ENCODE measurements at places on chromosomes 16 and 17.

DNA sequence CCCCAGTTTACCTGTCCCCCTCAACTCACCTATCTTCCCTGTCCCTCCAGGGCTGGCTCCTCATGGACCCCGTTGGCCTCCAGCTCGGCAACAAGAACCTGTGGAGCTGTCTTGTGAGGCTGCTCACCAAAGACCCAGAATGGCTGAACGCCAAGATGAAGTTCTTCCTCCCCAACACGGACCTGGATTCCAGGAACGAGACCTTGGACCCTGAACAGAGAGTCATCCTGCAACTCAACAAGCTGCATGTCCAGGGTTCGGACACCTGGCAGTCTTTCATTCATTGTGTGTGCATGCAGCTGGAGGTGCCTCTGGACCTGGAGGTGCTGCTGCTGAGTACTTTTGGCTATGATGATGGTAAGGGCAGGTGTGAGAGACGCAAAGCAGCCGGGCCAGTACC, 31.3 kb downstream of the NLRC5 start:
- no peak for DNase-seq

GRCh38 chr16:57684626-57685358, 9.8 kb upstream of the DRC7 start:
- no peak for DNase-seq

- peak; percentile 71 for DNase-seq
Measured at GRCh38 chr17:48457080-48457836, 27.2 kb upstream of the SKAP1 start.

GRCh38 chr17:38746004-38746848, 1.9 kb downstream of the PCGF2 start:
- DNase-seq = no peak

GRCh38 chr17:16943541-16944333, 28.2 kb downstream of the TNFRSF13B start:
- DNase-seq = no peak

DNA sequence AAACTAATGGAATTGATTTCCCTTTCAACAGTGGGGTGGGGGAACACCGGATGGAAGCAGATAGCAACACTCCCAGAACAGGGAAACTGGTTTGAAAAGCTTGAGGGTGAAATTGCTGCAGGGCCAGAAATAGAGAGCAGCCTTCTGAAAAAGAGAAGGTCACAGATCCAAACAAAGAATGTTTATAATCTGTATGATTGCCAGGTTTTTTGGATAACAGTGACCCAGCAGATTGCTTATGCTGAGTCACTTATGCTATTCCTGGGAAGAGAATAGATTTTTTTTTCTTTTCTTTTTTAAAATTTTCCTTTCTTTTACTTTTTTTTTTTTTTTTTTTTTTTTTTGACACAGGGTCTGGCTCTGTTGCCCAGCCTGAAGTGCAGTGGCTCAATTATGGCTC, 641.3 kb downstream of the KCNJ2 start:
- no peak for DNase-seq

DNA sequence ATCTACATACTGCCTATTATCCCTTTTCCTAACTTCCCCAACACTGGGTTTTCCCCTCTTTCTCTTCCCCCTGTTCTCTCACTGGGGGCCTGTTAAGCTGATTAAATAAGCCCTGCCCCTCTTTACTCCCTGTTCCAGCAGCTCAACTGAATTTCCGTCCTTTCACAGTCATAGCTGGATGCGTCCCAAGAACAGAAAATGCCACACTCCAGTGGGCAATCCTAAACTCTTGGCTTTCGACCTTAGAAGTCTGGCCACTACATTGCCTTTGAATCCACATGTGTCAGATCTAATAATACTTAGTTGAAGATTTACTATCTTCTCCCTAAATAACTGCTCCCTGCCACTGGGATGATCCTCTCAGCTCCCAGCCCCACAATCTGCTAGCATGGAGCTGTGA, 34.5 kb downstream of the KCNJ16 start:
- no peak for DNase-seq

DNA sequence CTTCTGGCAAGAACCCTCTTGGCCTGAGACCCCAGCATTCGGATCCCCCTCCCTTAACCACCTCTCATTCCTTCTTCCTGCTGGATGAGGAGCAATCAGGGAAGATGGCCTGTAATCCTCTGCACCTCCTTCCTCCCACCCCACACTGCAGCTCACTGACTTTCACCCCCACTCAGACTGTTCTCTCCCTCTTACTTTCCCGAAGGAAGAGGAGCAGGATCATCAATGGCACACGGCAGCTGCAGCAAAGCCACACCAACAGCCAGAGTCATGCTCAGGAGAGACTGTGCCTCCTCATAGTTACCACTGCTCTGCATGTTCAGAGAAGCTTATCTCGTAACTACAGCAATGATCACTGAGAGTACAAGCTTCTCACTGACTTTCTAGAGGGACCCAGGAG, 10.1 kb upstream of the TMEM101 start:
- no peak for DNase-seq

DNA sequence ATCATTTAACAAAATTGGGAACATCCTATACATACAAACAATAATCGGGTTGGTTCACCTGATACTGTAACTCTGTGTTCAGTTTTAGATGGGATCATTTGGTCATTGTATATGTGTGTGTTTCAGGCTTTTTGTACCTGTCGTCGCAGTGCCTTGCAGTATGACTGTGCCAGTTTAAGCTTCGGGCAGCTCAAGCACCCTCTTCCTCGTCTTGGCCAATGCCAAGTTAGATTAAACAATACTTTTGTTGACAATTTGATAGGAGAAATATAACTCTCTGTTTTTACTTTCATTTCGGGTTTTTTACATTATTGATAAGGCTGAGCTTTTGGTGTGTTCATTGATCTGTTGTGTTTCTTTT, 37.0 kb upstream of the ARHGAP17 start:
- DNase-seq = no peak

- no peak for DNase-seq
Measured at GRCh38 chr16:86977076-86977676, 340.0 kb downstream of the C16orf95 start.

DNA sequence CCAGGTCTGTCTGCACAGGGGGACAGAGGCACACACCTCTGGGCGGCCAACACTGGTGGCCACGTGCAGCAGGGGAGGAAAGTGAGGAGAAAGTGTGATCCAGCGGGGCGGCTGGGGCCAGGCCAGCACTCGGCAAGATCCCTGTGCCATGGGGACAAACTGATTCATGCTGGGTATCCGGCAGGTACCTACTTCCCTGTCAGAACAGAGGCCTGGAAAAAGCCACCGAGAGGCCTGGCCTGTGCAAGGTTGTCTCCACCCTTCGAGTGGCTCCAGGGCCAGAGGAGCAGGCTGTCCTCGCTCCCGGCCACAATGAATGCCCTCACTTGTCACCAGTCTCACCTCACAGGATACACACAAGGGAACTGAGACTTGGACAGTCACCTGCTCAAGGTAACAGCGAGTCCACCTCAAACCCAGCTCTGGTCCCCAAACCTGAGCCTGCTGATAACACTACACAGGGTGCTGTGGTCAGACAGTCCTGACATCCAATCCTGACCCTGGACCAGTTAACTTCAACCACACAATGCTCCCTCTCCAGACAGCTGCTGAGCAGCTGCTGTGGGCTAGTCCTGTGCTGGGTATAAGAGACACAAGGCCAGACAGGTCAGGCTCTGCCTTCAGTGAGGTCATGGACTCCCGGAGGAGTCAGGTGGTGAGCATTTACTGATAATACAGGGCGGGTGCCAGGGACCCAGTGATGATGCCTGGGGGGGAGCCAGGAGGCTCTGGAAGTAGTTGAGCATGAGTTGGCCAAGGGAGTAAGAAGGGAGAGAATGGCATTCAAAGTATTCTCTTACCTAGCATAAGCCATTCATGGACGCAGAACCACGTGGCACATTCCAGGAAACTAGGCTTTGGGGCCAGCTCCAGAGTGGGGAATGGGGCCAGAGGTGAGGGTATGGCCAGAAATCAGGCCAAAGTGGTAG, 53.0 kb downstream of the VAC14 start:
- DNase-seq = no peak

- DNase-seq = no peak
Measured at GRCh38 chr17:54920819-54921218, 20.2 kb downstream of the TOM1L1 start.

DNA sequence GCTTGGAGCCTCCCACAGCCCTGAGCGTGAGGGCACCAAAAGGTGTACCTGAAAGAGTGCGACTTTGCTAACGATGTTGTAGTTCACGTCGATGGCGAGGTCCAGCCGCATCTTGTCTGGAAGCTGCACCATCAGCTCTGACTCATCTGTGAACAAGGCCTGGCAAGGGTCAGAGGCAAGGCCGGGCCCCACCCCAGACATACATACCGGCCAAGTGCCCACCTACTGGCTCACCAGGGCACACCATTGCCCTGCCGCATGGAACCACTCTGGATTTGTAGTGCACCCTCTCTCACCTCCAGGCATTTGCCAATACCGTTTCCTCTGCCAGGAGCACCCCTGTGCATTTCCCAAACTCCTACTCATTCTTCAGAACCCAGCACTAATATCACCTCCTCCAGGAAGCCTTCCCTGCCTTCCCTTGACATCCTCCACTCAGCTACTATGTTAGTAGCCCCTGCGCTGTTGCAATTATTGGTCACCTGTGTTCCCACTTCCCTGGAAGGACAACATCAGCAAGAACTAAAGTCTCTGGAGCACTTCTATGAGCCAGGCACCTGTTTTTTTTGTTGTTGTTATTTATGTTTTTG, 69.4 kb downstream of the CNGB1 start:
- DNase-seq = no peak

DNA sequence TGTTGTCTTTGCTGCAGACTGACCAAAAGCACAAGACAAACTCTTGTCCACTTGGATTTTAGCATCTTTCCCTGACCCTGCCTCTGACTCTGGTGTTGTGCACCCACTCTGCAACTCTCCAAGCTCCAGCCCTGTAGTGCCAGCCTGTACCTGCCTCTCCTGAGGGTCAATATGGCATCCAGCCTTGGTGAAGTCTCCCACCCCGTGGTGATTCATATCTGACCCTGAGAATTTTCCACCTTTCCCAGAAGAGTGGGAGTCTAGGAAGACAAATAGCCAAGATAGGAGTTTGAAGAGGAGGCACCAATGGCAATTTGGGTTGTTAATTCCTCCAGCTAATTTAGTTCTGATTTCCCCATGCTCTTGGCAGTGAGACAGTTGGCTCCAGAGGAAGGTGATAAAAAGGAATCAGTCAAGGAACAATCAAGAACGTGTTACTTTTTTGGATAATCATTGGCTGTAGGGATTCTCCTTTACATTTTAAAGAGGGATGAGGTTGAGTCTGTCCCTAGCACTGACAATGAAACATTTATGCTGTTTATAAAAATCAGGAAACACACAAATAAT, 416.0 kb downstream of the MAF start:
- DNase-seq = no peak

GRCh38 chr16:2480948-2481347, 6.0 kb downstream of the TBC1D24 start:
- DNase-seq = no peak

DNA sequence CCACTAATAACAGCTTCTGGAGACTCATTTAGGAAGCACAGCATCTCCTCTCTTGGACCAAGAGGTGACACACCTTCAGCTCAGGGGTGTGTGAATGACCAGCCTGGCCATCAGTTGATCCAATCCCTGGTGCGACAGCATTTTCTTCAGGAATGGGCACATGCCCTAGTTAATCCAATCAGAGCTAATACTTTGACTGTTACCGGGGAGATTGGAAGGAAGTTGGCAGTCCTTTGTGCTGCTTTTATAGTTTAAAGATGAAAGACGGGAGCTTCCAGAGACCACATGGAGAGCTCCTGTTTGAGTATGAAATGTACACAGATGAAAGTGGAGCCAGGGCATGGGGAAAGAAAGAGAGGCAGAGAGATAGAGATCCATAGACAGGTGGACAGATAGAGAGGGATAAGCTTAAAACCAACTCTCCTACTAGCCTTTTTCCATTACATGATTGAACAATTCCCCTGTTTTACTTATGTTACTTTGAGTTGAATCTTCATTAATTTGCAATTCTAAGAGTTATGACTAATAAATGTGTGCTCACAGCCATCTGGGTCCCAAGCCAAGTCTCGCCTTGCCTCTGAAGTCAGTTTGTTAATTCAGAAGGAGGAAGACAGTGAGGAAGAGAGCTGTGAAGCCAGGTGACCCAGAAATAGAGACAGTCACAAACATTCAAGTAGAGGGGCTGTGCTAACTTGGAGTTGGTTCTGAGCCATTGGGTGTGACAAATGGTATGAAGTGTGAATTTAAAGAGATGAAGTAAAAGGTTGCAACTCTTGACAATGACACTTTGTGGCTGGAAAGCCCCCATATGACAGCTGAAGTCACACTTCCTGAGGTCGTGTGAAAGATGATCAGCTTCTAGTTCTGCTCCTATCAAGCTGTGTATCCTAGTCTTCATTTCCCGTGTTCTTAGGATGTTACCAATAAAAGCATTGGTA, 120.0 kb upstream of the GOT2 start:
- DNase-seq = no peak

DNA sequence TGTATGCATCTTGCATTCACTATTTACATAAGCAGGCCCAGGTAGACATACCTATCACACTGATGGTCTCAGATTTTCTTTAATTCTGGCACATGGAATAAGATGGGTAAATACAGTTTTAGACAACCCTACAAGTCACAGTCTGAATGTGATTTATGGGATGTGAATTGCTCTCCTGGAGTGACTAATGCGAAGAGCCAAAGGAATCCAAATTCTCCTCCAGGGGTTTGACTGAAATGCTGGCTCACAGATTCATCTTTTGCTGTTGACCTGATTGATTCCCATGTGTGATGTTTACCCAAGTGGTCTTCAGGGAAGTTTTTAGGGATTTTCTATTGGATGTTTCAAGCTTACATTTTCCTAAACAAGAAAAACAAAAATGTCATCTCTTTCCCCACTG, 277.9 kb upstream of the MON1B start:
- no peak for DNase-seq

GRCh38 chr17:78675316-78675616, 98.1 kb upstream of the DNAH17 start:
- DNase-seq = no peak

DNA sequence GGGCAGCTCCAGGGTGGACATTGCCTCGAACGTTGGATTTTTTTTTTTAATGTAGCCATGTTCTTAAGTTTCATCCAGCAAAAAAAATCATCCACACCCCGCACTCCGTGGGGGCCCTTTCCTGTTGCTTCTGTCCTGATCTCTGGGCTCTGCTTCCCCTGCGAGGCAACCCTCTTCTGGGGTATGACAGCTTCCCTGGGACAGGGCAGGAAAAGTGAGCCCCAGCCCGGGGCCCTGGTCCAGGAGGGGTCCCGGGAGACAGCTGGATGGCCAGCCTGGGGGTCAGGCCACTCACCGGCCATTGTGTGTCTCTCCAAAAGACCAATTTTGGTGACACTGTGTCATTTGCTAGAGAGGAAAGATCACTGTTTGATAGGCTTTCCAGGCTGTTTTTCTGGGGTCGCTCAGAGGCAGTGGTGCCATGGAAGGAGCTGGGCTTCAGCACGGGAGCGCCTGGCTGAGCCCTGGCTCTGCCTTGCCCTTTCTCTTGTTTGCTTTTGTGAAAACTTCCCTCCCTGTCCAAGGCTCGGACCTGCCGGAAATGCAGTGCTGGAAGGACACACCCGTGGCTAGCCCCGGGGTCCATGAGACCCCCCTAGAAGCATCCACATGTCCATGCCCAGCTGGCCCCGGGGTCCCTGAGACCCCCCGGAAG, 41.0 kb upstream of the CHMP6 start:
- DNase-seq = no peak
